ENCODE measurements at places on chromosomes 5 and 9. TPM values are rescaled to one million over a fixed set of nuclear protein-coding genes. Genes with fewer than 3 reads are reported as not detected.

- DNase-seq = no peak
Observed at GRCh38 chr9:2567922-2568321, 53.7 kb upstream of the VLDLR start.

CARTPT gene
- polyA plus RNA-seq = not detected

OR13D1 gene
- polyA plus RNA-seq = not detected

DNA sequence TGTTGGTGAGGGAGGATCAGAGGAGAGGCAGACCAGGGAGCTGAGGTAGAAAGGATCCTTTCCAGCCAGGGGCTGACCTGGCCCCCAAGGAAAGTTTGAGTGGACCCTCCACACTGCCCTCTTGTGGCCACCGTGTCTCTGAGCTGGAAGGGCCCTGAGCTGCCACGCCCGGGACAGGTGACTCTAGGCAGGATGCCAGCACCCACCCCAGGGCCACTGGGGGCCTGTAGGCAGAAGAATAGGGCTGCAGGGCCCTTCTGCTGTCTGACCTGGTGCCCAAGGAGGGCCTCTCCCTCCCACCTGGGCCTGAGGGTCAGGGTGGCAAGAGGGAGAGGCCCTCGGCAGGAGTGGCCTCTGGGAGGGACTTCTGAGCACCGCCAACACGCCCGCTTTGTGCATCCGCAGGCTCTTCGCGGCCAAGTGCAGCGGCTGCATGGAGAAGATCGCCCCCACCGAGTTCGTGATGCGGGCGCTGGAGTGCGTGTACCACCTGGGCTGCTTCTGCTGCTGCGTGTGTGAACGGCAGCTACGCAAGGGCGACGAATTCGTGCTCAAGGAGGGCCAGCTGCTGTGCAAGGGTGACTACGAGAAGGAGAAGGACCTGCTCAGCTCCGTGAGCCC is 76.8 kb downstream of the LMX1B start:
- no peak for DNase-seq
